Activated CD8-positive, alpha-beta memory T cell treated with anti-CD3 and anti-CD28 coated beads, Interleukin-2, amount 50 U/mL, for 4 hours (primary cell): ENCODE measurements at places on chromosomes 5 and 9.

- no peak for DNase-seq
Observed at GRCh38 chr5:77842243-77842642, 66.1 kb upstream of the TBCA start.

GRCh38 chr9:129607027-129607387 is 13.9 kb downstream of the C9orf50 start:
- no peak for DNase-seq

GRCh38 chr5:1734908-1735289 is 64.7 kb downstream of the MRPL36 start:
- no peak for DNase-seq

DNA sequence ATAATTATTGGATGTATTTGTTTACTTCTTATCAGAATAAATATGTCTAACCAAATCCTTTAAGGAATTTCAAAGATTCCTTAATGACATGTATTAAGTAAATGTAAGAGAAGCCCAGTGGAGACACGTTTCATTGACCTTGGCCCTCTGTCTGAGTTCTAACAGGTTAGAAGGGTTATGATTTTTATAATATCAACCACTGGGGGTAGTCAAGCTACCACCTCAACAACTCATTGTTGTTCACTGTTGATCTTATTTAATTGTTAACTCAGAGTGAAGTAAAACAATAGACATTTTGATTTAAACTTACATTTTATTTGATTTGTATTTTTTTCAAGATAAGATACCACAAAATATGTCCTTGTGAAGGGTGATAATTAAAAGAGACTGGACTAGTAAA is 499.2 kb upstream of the COX7C start:
- DNase-seq, result no peak

DNA sequence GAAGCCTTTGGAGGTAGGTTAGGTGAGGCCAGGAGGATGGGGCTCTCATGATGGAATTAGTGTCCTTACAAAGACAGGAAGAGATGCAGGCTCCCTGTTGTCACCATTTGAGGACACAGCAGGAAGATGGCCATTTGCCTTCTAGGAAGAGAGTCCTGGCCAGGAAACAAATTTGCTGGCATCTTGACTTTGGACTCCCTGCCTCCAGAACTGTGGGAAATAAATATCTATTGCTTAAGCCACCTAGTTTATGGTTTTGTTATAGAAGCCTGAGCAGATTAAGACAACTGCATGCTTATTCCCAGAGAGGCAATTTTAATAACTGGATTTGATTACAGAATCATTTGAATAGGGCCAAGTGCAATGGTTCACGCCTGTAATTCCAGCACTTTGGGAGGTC is 50.5 kb upstream of the EPB41L4B start:
- DNase-seq, result no peak

DNA sequence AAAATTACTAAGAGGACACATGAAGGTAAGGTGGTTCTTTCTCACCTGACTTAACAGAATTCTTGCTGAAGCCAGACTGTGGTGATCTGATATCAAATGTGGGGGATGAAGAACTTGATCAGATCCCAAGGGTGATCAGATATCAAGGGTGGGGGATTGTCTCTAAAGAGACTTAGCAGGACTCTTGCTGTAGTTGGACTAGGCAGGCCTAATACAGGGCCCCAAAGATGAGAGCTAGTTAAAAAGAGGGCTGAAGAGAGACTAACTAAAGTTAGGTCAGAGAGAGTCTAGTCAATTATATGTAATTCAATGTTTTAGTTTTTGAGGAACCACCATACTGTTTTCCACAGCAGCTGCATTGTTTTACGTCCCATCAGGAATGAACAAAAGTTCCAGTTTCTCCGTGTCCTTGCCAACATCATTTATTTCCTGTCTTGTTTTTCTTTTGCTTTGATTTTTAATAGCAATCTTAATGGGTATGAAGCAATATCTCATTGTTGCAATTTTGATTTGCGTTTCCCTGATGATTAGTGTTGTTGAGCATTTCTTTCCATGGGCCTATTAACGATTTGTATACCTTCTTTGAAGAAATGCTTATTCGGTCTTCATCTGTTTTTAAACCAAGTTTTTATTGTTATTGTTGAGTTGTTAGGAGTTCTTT is 77.6 kb upstream of the ALDH1A1 start:
- no peak for DNase-seq

DNA sequence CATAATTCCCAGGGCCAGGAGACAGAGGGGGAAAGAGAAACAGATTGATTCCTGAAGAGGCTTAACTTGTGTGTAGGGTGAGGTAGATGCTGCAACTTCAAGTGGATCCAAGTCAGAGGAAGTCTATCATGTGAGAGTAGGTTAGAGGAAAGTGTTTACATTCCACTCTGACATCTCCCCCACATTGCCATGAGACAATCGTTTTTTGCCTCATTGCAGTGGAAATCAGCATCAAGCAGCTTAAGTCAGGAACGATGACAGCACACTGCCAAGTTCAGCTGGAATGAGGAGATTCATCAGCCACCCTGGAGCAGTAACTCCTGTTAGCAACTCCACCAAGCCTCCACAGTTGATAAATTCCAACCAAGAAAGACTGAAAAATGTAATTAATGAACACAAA is 689.7 kb upstream of the MEF2C start:
- no peak for DNase-seq

DNA sequence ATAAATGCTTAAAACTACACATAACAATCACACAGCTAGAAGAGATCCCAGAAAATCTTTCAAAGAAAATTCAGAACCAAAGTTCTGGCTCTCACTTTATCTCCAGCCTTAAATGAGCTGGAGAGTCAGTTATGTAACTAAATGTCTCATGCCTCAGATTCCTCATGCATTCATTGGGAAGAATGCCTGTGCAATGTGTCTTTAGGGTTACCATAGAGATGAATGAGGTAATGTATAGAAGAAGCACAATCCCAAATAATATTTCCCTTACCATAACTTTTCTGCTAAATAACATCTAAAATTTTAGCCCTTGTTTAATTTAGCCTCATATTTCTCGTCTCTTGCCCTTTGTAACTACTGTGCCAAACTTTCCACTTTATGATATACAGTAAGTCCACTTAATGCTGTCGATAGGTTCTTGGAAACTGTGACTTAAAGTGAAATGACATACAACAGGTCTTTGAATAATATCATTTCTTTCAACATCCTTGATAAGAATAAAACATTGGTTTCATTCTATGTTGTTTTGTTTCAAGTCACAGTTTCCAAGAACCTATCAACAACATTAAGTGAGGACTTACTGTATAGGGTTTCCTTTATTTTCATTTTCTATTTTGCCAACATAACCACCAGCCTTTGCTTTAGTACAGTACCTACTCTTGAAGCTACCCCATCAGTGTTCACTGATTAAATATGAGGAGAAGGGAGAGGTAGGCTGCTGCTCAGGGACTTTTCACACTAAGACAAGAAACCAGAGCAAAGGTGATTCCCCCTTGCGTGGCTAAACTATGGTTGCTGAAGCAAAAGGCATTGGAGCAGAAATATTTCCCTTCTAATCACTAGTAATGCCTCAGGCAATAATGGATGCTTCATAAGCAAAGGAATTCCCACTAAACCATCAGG is 295.7 kb upstream of the PTGER4 start:
- no peak for DNase-seq

- DNase-seq, result no peak
Observed at GRCh38 chr9:131006601-131007000, 2.4 kb upstream of the LAMC3 start.

DNA sequence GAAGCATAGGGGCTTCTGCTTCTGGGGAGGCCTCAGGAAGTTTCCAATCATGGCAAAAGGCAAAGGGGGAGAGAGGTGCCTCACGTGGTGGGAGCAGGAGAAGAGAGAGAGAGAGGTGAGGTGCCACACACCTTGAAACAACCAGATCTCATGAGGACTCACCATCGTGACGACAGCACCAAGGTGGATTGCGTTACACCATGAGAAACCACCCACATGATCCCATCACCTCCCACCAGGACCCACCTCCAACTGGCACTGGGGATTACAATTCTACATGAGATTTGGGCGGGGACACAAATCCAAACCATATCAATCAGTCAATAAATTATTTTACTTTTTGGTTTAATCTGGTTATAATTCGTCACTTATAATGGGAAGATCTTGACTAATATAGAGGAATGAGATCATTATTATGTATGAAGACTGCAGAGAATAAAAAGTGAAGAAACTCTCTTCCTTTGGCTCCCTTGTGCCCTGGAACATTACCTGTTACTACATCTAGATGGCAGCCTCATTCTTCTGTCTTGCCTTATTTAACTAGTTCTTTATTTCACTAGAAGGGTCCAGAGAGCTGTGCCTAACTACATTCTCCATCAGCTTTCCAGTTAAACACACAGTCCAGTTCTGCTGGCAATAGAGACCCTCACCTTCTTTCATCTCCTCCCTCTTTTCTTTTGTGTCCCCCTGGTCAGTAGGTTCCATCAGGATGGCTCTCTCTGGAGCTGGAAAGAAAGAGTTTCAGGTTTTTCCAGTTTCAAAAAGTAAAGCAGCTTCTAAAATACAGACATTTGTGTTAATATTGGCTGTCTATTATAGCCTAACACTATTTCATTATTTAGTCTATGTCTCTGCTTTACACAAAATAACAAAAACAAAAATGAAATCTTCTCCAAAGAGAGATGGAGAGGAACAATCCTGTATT is 21.7 kb upstream of the SPINK7 start:
- DNase-seq, result no peak

- DNase-seq, result no peak
Observed at GRCh38 chr5:86374611-86375010, 243.1 kb upstream of the COX7C start.

DNA sequence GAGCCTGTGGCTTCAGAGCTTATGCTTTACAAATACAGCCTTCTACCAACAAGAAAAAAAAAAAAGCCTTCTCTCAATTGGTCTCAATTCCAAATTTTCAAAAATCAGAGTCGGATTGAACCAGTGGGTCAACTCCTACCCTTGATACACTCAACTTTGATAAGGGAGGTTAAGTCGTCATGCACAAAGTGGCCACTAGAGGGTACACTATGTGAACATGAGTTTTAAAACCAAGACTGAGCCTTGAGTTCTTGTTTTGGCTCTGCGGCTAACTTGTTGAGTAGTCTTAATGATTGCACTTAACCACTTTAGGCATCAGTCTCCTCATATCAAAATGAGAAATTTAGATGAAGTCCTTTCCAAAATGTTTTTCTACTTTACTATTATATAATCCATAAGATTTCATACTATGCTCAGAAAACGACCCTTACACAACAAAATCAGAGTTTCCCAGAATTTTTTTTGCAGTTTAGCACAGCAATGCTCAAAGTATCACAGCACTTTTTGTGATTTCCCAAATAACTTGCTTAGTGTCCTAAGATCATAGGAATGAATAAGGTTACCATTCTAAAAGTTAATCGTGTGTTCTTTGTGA is 92.9 kb upstream of the MTAP start:
- peak; percentile 69 for DNase-seq

- DNase-seq, result no peak
Observed at GRCh38 chr9:19074836-19075235, 25.6 kb downstream of the RRAGA start.
